ENCODE measurements at places on chromosomes 5 and 9.
A peak's percentile ranks its signal among the peaks of the same experiment; 100 is the strongest.

- no peak for DNase-seq
Measured at GRCh38 chr9:2662496-2662895, 40.9 kb downstream of the VLDLR start.

- DNase-seq: no peak
Measured at GRCh38 chr5:17169507-17169906, 47.9 kb upstream of the BASP1 start.

- no peak for DNase-seq
Measured at GRCh38 chr5:92678640-92679039, 902.4 kb downstream of the NR2F1-AS1 start.

- peak; percentile 56 for DNase-seq
Measured at GRCh38 chr5:41925555-41925951, 472 bp downstream of the FBXO4 start.

DNA sequence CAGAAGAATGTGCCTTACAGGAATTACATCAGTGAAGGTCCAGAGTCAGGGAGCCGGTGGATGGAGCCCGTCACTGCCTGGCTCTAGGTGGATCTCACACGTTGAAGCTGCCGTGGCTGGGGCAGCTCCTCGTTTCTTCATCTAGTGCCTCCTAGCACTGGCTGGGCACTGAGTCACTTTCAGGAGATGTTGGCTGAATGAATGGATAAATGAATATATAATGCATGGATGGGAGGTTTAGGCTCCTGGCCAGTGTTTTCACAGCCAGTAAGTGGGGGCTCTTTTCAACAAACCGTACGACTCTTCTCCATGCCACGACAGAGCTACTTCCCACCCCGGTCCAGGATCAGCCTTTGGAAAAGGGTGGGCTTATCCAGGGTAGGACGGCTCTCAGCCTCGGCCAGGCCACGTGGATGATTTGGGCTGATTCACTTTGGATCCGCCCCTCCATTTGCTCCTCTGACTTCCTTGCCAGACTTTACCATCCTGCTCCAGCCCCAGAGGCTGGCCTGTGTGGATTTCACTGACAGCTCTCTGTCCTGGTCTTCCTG lies 1.3 kb upstream of the SH3PXD2B start:
- no peak for DNase-seq

DNA sequence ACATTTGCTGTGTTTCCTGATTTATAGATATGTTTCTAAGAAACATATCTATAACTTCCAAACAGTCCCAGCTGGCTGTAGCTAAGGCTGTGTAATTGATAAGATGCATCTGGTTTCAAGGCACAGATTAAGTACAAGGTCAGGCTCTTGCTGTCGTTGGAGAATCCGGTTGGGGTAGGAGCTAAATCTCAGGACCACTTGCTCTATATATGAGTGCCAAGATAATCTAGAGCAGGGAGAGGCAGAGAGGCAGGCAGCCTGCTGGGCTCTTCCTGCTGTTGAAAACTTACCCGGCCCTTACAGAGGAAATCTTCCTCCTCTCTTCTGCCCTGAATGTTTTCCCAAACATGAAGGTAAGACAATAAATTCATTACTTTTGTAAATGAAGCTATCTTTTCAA lies at the start of gene C7:
TSS of gene C7 (plus strand) at position 234 of the 400 bp plus-strand sequence. CDS start at position 348, 114 bp downstream.
- DNase-seq: peak; percentile 2

GRCh38 chr5:163807781-163808180 lies 302.4 kb downstream of the MAT2B start:
- DNase-seq: no peak

- no peak for DNase-seq
Measured at GRCh38 chr9:119533504-119533903, 164.3 kb upstream of the BRINP1 start.

- DNase-seq: no peak
Measured at GRCh38 chr9:7243838-7244237, 486.1 kb downstream of the KDM4C start.

- DNase-seq: peak; percentile 32
Measured at GRCh38 chr5:10702040-10702629, 58.9 kb downstream of the DAP start.

DNA sequence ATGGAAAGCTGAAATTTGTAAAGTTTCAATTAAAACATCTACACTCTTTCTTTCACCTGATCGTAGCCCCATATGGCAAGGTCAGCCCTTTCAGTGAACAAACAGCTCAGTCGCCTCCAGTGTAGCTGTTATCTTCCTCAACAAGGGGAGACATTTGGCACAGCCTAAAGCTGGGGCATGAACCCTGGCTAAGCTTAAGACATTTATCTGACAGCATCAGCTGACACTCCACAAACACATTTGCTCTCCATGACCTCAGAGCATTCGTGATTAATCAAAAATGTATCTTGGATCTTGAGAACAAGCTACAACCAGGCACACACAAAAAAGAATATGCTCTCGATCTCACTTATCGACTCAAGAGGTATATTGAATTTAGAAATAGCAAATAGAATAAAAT lies 67.3 kb downstream of the POU5F2 start:
- peak; percentile 92 for DNase-seq

- DNase-seq: no peak
Measured at GRCh38 chr5:115575167-115576070, 26.9 kb downstream of the TICAM2 start.

DNA sequence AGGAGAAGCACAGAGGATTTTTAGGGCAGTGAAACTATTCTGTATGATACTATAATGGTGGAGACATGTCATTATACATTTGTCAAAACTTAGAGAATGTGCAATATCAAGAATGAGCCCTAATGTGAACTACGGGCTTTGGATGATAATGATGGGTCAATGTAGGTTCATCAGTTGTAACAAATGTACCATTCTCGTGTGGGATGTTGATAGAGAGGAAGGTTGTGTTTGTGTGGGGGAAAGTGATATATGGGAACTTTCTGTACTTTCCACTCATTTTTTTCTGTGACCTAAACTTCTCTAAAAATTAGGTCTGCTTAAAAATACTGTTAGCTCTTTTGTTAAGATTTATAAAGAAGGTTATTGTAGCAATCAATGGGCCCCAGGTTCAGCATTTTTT lies 138.9 kb downstream of the SPATA31D1 start:
- no peak for DNase-seq

DNA sequence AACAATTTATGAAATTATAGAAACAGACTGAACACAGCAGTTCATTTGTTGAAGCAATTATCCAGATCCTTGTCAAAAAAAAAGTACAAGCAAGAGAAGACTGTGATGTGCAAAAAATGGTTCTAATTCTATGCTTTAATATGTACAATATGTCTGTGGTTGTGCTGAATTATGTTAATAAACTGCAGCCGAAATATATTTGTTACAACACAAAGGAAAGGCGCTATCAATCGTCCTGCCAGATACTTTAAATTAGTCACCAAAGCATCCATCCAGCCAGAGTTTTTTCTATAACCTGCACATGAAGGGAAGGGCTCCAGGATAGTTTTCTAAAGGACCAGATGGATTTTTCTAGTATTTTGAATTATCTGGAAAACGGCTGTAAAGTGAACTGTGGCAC lies 259.5 kb downstream of the BNC2 start:
- no peak for DNase-seq

GRCh38 chr5:133393776-133394476 lies 218.4 kb downstream of the FSTL4 start:
- DNase-seq: no peak

DNA sequence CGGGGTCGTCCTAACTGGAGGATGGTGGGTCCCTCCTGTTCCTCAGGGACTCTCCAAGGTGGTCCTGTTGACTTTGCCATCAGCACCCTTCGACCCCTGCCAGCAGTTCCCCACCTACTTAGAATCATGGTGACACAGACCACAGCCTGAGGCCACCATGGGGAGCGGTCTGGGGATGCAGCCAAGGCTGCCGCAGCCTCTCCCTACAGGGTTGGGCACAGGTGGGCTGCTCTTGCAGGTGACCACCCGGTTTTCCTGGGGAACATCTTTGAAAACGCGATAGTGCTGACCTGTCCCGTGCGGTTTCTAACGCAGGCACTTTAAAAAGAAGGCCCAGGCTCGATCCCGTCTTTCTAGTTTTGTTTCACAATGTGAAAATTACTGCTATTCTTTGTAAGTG lies 12.7 kb upstream of the CEL start:
- no peak for DNase-seq

GRCh38 chr9:89402695-89403427 lies 84.6 kb downstream of the SECISBP2 start:
- no peak for DNase-seq

GRCh38 chr5:24005384-24005783 lies 498.0 kb downstream of the PRDM9 start:
- DNase-seq: no peak

GRCh38 chr5:178589180-178590140 lies 733 bp downstream of the COL23A1 start:
- DNase-seq: peak; percentile 57

DNA sequence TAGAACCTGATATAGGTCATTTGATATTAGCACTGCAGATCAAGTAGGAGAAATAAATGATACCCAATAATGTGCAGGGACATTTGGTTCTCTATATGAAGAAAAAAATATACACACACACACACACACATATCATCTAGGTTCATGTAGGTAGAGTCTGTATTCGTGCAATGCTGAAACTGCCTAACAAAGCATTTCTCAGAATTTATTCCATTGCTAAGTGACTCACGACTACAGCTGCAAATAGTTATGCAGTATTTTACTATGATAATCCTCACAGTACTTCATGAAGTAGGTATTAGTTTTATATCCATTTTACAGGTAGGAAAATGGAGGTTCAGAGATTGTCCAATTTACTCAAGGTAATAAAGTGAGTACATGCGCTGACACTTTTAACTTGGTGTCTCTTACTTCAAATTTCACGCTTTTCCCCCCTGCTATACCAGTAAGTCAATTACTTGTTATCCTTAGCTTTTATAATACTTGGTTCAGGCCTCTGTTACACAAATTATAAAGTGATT lies 2.4 kb downstream of the GIN1 start:
- no peak for DNase-seq

- no peak for DNase-seq
Measured at GRCh38 chr9:129323999-129324553, 146.0 kb upstream of the IER5L start.

- no peak for DNase-seq
Measured at GRCh38 chr5:92749943-92750342, 831.1 kb downstream of the NR2F1-AS1 start.

DNA sequence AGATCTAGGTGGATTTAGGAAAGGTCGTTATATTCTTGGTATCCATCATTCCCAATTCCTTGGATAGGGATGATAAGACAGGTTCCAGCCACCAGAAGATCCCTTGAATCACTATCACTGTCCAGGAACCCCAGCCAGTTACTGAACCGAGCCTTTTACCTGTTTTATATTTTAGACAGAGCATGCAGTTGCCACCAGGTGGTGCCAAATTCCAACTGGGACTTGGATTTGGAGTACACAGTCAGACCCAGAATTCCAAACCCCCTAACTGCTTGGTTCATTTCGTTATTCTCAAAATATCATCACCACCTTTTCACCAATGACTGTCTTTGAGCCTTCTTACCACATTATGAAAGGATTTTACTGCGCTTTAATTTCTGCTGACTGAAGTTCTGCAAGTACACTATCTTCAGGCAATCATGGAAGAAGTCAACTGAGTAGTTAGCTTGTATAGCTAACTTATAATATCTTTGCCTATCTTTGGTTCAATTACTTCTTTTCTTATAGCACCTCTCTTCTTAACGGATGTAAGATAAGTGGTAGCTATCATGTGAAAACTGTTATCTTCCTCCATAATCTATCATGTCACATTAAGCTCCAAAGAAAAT lies 191.8 kb downstream of the PRR16 start:
- peak; percentile 28 for DNase-seq

DNA sequence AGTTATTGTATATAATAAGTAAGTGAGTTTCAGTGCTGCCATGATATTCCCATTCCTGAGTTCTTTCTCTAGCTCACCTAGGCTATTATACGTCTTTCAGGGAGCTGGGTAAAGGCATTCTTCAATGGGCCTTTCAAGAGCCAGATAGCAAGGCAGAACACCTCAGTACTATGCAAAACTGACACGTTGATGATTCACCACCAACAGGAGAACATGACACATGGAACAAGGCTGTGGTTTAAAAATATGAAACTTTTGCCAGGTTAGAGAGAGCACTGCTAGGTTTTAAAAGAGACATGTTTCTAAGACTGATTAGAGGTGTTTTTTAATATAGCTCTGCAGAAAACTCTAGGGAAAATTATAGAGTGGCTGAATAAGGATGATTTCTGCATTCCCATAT lies 95.9 kb downstream of the UGCG start:
- DNase-seq: no peak

DNA sequence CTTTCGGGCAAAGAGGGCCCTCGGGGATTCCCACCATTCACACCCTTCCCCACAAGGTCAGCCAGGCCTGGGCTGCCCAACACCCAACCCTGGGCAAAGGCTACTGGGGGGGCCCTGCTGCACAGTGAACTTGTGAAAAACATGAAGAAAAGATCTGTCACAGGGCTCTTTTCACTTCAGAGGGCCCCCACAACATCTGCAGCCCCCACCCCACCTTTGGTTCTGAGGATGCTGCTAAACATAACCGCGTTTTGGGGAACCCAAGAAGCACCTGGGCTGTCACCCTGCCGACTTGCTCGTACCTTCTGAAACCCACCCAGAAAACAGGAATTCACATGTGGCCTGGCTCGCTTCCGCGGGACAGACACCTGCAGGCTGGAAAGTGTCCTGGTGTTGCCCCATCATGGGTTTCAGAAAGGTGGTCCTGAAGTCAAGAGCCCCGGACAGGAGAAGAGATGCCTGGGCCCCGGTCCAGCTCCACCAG lies 29.3 kb downstream of the B4GALT1 start:
- no peak for DNase-seq

GRCh38 chr9:27145143-27145542 lies 36.1 kb downstream of the TEK start:
- DNase-seq: no peak

DNA sequence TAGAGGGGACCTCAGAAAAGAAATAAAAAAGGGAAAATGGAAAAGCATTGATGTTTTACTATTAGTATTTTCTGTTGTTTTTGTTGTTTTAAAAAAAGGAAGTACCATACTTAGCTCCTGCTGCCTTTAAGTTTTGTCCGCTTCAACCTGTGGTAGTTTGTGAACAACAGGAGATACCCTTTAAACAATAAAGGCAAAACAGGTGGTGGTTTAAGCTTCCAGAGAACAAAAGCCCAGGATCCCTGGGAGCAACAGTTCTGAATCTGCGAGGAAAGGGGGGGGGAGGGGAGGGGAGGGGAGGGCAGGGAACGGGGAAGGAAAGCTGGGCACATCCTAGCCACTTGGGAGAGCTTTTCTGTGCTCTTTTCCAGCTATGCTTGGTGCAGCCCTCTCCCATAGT lies 2.1 kb upstream of the PSIP1 start:
- DNase-seq: peak; percentile 15

GRCh38 chr5:160312960-160313727 lies 780 bp upstream of the CCNJL start:
- DNase-seq: no peak

- DNase-seq: peak; percentile 90
Measured at GRCh38 chr5:132466433-132467286, 23.9 kb downstream of the IRF1 start.

GRCh38 chr5:137310051-137310730 lies 188.9 kb downstream of the SPOCK1 start:
- no peak for DNase-seq

DNA sequence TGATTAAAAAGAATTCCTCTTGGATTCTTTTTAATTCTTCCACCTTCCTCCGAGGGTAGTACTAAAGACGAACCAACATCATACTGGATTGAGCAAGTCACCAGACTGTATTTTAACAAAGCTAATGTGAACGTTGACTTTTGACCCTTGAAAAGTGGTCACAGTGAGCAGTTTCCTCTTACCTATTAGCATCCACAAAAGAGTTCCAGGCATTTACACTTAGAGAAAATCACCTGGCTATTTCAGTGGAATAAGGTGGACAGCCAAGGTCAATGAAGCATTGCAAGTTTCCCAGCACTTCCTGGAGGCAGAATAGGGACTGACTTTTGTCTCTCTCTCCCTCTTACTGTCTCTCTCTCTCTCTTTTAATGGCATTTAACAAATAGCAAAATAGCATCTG lies 145.1 kb upstream of the DAB2 start:
- no peak for DNase-seq
